Occipital lobe (tissue), 3 donors: ENCODE measurements at places on chromosomes 11 and 22. TPM values are rescaled to one million over a fixed set of nuclear protein-coding genes. Genes with fewer than 3 reads are reported as not detected.

Gene KCNA4
- 9.7 TPM for total RNA-seq

Gene SCGB1D2
- not detected for total RNA-seq

Gene RFPL3
- total RNA-seq: not detected

Gene PANX2
- total RNA-seq: 3.1 TPM

Gene SLC35E4
- total RNA-seq: 5.5 TPM

Gene KCNJ5
- total RNA-seq: 1.6 TPM

Gene CDKN1C
- total RNA-seq: 34.5 TPM

Gene GLB1L3
- 0.47 TPM for total RNA-seq

Gene RIMBP3C
- total RNA-seq: 1.6 TPM

Gene SLC22A12
- total RNA-seq: not detected

Gene BIRC3
- total RNA-seq: 1.7 TPM

Gene FXYD2
- 0.62 TPM for total RNA-seq
